ENCODE measurements at places on chromosomes 7 and 10.

- DNase-seq = no peak
These were observed 70.6 kb upstream of the RHEB start for GRCh38 chr7:151590071-151590849.

DNA sequence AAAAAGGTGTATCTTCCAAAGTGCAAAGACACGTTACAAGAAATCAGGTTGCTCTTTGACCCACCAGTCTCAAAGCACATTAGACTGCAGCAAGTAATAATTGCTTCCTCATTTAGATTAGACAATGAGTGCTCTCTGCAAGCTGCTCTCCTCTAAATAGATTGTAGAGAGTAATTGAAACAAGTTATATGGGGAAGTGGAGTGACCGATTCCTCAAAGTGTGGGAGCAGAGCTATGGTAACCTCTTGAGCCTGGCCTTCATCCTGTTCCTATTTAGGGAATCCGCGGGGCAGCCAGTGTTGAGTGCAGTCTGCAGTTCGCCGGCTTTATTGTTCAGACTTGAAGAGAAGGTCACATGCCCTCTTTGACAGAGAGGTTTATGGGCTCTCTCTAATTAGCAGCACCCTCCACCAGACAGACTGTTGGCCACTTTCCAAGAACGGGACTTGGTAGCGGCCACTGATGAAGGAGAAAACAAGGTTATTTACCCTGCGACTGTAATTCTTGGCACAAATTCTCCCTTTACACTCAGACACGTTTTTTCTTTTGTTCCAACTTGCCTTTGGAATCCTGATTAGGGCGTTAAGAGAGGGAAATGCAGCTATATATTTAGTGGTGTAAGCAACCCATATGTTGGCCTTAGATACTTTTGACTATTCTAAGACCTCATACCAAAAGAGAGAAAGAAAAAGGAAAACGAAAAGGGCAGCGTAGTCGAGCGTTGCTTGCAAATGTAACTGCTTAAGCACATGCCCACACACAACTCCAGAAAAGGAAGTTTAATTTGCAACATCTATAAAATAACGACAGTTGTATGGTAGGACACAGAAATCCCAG, 107.5 kb downstream of the REEP3 start:
- DNase-seq = no peak

- no peak for DNase-seq
These were observed 97.1 kb downstream of the CSTF2T start for GRCh38 chr10:51602326-51602725.

DNA sequence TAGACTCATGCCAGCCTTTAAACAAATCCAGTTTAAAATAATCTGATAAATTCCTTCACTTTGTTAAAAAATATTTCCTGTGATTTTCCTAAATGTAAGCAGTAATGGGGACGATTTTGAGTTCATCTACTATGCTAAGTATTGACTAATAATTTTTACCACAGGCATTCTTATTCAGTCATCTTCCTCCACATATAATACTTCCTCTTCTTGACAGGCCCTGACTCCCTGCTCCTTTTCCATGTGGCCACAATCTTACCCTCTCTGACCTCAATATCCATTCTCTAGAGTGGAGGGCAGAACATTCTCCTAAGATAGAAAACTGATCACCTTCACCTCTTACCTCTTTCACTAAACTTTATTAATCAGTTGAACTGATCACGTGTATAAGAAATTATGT, 7.8 kb downstream of the DNAJC2 start:
- DNase-seq = no peak

DNA sequence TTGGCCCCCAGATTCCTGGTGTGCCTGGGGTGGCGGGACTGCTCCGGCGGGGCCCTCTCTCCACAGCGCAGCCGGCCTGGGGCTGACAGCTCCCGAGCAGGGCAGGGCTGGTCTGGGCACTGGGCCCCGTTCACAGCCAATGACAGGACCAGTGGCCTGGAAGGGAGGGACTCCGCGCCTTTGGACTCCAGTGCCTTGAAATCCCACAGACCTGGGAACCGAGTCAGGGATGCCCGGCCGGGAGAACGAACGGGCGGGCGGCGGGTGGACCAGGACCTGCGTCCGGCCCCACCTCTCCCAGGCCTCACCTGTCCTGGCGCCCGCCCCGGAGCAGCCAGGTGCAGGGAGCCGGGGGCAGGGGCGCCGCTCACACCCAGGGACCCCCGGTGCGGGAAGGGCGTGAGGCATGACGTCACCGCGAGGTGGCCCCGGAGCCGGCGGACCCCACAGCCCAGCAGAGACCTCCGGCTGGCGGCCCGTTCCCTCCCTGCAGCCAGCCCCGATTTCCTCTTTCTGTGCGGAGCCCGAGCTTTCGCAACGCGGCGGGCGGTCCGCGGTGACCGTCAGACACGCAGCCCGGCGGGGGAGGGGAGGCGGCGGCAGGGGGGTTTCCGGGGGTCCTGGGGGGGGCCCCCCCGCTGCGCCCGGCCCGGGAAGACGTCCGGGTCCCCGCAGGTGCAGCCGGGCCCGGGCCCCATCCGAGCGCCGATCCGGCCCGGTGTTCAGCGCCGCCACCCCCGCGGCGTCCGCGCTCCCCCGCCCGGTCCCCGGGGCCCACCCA, 743 bp downstream of the ADAP1 start:
- DNase-seq = no peak

GRCh38 chr7:79376299-79377025, 77.0 kb downstream of the MAGI2 start:
- no peak for DNase-seq

DNA sequence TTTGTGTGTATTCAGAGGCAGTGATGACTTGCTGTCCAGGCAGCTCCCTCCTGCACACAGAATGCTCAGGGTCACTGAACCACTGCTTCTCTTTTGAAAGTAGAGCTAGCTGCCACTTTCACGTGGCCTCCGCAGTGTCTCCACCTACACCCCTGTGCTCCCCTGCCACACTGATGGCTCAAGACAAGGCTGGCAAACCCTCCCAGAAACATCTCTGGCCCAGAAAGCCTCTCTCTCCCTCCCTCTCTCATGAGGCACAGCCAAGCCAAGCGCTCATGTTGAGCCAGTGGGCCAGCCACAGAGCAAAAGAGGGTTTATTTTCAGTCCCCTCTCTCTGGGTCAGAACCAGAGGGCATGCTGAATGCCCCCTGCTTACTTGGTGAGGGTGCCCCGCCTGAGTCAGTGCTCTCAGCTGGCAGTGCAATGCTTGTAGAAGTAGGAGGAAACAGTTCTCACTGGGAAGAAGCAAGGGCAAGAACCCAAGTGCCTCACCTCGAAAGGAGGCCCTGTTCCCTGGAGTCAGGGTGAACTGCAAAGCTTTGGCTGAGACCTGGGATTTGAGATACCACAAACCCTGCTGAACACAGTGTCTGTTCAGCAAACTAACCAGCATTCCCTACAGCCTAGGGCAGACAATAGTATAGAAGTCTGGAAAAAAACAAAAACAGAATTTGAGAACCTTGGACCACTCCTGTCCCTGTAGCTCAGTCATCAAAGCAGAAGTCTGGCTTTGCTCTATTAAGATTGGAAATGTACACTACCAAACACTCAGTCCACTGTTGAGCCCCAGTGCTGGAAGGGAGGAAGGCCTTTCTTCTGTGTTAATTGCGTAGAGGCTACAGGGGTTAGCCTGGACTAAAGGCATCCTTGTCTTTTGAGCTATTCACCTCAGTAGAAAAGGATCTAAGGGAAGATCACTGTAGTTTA, 15.8 kb downstream of the SCD start:
- DNase-seq = no peak

DNA sequence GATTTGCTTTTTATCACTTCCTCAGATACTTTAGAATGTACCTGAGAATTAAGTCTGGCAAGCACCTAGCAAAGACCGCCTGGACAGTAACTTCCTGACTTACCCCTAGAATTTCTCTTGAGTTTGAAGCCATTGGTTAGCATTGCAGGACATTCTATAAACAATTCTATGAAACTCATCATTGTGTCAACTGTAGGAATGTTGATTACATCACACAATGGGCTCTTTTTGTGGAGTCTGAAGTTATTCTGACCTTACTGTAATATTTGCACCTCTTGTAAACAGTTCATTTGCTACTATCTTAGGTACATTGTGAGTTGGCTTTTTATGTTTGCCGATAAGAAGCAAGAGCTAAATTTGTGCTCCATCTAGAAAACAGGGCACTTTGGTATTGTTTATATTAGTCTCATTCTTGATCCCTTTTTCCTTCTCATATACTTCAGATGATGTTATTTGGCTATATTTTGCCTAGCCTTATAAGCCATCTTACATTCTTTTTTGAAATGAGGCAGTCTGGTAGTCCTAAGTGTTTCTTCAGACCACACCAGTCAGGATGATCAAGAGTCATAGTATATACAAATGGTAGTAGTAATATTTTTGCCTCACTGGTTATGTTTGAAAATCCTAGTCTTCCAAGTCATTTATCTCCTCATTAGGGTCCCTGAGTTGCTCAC, 52.4 kb downstream of the CASD1 start:
- DNase-seq = no peak

DNA sequence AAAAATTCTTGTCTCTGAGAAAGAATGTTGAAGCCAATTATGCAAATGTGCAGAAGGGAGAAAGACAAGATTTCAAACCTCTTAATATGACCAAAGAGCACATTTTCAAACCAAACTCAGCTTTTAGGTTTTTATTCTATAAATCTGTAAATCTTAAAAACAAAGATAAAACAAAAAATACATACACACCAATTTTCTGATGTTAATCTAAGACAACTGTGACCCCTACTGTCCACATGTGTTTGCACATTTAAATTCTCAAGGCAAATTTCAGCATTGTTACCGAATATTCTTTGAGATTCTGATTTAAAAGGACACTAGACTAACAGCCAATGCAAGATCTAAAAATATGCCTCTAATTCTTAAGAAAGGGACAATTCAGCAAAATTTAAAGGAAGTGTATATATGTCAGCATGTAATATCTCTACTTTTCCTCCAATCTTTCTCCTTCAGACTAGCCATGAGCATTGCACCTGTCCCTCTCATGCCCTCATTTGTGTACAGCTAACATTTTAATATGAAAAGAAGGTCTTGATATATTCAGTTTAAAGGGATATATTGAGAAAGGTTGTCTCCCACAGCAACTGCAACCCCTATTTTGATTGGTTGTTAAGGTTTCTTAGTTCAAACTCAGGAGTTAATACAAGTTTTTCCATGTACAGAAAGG, 417.9 kb downstream of the IPMK start:
- DNase-seq = no peak

GRCh38 chr10:119177708-119178371, 772 bp downstream of the PRDX3 start:
- DNase-seq = no peak

DNA sequence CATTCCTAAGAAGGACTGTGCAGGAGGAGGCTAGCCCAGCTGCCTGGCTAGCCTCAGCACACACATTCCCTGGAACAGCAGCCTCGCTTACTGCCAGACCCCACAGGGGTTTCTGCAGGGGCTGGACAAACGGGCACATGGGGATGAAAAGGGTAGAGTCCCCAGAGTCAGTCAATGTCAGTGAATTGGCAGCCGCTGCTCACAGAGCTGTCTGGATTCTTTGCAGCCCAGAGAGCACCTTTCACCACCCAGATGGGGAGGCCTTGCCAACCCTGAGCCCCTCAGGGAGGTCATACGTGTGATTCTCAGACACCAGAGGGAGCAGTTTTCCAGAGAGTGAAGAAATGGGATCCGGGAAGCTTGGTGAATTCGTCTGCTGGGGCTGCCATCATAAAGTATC, 143.3 kb downstream of the KCNMA1 start:
- DNase-seq = no peak

- DNase-seq = no peak
These were observed 167.5 kb downstream of the NRF1 start for GRCh38 chr7:129778770-129779601.

DNA sequence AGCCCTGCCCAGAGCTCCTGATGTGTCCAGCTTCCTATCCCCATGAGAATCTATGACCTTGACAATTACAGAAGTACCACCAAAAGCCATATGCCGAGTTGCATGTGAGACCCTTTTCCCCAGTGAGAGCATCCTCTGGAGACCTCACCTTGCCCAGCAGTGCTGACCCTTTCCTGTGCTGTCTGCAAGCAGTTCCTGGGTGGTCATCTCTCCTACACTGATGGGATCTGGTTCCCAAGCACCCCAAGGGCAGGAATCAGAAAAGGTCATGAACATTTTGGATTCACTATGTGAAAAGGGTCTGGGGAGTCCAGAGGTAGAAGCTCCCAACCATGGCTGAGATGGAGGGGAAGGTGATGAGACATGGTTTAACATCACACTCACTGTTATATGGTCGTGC, 18.2 kb downstream of the SFTPD start:
- DNase-seq = no peak

GRCh38 chr10:107473225-107473624, 308.7 kb upstream of the SORCS1 start:
- no peak for DNase-seq

GRCh38 chr10:109957092-109957797, 33.9 kb upstream of the XPNPEP1 start:
- no peak for DNase-seq

GRCh38 chr10:128576943-128577670, 450.9 kb upstream of the MKI67 start:
- DNase-seq = no peak

GRCh38 chr7:77537778-77538280, 734 bp downstream of the PTPN12 start:
- no peak for DNase-seq

- DNase-seq = no peak
These were observed 28.2 kb downstream of the IL15RA start for GRCh38 chr10:5949009-5949759.

DNA sequence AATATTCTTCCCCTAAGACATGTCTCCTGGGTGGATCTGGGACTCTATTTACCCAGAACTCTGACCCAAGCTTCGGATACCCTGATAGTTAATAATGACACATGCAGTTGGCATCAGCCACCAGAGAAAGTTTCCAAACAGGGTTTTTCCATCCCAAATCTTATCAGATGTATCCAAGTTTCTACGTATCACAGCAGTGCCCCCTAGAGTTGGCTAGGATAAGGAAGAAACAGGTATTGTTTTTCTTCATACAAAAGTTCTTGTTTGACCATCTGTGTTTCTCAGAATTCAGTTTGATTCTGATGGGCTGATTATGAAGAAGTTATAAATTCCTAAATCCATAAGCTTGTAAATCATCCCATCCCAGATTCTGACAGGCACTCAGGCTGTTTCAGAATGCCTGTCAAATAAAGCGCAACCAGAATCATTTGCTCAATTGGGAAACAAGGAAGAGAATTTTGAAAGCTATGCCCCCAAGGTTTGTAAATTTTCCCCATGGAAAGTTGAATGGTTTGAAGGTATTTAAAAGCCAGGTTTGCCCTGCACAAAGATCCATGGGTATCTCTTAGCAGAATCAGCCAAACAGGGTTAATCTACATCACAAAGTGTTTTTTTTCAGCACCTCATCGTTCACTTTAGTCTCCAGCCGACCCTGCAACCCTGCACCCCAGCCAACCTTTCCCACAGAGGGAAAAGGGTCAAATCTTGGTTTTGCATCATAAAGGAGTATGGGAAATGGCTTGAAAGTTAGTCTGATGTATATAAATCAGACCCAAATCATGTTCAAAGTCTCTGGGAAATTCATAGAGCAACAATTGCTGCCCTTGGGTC, 47.4 kb downstream of the NRAP start:
- no peak for DNase-seq
